ENCODE measurements at places on chromosomes 13 and 19.

DNA sequence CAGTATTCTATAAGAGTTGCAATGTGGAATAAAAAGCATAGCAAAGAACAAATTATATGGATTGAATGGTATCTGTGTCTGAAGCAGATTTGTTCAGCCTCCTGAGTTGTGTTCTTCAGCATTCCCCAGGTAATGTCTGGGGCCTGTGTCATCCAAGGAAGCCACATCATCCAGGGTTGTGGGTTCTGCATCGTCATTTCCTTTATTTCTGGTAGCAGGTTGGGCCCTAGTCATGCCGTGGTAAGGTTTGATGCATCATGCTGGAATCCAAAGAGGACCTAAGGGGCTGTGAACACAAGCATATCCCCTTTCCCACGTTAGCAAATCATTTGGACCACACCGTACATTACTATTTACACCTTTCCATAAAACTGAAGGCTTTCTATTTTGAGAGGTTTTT, 131.0 kb upstream of the ZNF91 start:
- no peak for DNase-seq

GRCh38 chr13:98581971-98582702, 5.2 kb upstream of the STK24 start:
- DNase-seq = no peak

DNA sequence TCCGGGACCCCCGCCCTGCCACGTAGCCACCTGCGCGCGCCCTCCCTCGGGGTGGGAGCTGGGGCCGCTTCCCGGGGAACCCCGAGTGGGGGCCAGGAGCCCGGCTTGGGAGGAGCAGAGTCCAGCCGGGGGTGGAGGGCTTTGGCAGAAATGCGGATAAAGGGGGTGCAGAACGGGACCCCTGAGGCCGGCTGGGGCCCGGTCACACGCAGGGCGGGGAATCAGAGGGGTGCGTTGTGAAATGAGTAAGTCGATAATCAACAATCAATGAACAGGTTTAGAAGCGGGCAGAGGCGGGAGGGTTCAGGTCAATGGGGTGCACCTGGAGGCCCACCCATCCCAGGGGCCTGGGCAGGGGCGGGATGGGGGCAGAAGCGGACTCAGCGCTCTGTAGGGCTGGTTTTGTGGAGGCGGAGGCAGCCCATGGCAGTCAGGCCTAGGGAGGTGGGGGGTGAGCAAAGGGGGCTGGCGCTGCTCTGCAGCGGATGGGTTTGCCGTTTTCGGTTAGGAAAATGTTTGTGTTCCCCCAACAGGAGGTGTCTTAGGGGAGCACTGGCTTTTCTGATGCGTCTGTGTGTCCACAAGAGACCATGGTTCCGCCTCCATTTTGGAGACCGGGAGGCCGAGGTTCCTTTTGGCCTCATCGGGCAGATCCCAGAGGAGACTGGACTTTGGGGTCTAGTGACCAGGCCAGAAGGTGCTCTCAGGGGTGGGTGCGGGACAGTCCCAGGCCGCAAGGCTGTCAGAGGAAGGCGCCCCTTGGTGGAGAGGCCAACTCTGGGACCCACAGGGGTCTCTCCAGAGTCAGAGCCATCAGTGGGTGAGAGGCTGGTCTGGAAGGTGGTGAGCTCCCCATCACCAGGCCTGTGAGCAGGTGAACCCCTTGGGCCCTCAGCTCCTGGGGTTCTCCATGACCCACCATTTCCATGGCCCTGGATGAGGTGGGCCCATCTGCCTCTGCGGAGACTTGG, 683 bp upstream of the DIRAS1 start:
- DNase-seq = no peak

DNA sequence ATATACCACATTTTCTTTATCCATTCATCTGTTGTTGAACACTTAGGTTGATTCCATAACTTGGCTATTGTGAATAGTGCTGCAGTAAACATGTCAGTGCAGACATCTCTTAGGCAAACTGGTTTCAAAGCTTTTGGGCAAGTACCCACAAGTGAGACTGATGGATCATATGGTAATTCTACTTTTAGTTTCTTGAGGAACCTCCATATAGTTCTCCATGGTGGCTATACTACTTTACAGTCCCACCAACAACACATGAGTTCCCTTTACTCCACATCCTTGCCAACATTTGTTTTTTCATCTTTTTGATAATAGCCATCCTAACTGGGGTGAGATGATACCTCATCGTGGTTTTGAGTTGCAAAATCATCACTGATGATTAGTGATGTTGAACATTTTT, 8.5 kb downstream of the CYSLTR2 start:
- DNase-seq = no peak
